NCI-H1105 treated with DMSO at 0.1 percent for 48 hours (cell line): ENCODE measurements at places on chromosomes 3 and 15.

DNA sequence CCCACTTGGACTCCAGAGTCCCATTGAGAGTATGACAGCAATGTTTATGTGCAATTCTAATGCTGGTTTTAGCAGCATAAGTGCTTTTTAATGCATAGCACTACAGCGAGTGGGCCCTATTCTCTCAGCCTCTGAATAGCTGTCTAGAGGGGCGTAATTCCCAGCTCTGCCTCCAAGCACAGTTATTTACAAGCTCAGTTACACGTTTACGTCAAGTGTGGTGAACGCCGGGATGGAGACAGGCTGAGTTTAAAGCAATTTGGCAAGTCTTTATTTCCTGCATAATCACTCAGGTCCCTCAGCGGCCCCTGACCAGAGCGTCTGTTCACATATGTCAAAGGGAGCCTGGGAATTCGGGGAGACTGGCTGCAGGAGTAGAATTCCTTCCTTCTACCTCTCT lies 43.9 kb downstream of the SOX14 start:
- no peak for DNase-seq

- no peak for DNase-seq
Measured at GRCh38 chr3:81761904-81762580, 597 bp upstream of the GBE1 start.

- DNase-seq = no peak
Measured at GRCh38 chr3:4359805-4360502, 56.8 kb downstream of the SETMAR start.

- DNase-seq = peak; percentile 44
Measured at GRCh38 chr15:88897456-88898194, 2.3 kb upstream of the HAPLN3 start.

DNA sequence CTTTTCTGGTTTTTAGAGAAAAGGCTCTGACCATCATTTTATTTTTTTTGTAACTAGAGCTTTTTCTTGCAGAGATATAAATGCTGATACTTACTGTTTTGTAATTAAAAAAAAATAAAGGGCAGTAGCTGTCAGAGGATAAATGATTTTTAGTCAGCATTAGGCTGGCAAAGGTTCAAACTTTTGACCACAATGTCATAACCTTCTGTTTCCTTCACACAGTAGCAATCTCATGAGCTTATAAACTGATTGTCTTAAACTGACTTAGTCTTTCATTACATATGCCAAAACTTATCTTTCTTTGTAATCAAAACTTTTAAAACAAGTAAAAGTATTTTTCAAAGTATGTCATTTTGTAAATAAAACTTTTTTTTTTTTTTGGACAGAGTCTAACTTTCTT lies 841.9 kb downstream of the OTOL1 start:
- DNase-seq = no peak

- no peak for DNase-seq
Measured at GRCh38 chr3:172786036-172786435, 35.5 kb downstream of the ECT2 start.

- DNase-seq = no peak
Measured at GRCh38 chr3:175311946-175312345, 452.8 kb downstream of the NAALADL2 start.

- no peak for DNase-seq
Measured at GRCh38 chr3:114527036-114527644, 233.3 kb downstream of the TIGIT start.

GRCh38 chr3:130933801-130934345 lies 40.0 kb downstream of the ATP2C1 start:
- no peak for DNase-seq

- DNase-seq = no peak
Measured at GRCh38 chr15:49339656-49340055, 83.4 kb upstream of the FGF7 start.
